Right ventricle myocardium inferior (tissue), 1 donor: ENCODE measurements at places on chromosomes 1 and 21. TPM values are rescaled to one million over a fixed set of nuclear protein-coding genes. Genes with fewer than 3 reads are reported as not detected.

DNA sequence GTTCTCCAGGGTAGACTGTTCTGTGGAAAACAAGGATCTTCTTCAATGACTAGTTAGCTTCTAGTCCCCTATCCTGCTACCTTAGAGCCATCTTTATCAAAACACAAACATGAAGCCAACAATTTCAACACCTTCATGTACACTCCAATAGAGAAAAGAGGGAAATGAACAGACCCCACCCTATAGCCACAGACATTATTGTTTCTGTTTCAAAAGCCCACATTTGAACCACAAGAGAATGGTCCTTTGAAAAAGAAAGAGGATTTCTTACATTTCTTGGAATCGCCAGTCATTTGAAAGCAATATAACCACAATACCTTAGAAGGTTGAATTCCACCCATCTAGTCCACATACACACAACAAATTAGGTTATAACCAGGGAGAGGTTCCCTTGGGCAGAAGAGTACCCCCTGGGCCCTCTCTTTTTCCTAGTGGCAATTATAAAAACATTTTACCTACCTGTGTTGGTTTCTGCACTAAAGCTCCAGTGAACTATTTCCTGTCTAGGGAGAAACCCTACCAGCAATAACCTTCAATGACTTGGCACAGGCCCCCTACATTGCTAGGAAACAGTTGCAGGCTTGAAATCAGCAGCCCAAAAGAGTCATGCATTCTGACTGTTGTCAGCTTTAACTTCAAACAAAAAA, 2.7 kb upstream of the LPGAT1 start:
- DNase-seq = no peak

- DNase-seq = no peak
Measured at GRCh38 chr1:67044631-67045270, 9.2 kb downstream of the SLC35D1 start.

GRCh38 chr1:115457289-115457688, 119.2 kb upstream of the NGF start:
- DNase-seq = no peak

- no peak for DNase-seq
Measured at GRCh38 chr1:9691108-9691445, 39.5 kb downstream of the PIK3CD start.

- DNase-seq = no peak
Measured at GRCh38 chr1:163657719-163658118, 336.0 kb downstream of the NUF2 start.

Gene ASPM
- 0.35 TPM for total RNA-seq

DNA sequence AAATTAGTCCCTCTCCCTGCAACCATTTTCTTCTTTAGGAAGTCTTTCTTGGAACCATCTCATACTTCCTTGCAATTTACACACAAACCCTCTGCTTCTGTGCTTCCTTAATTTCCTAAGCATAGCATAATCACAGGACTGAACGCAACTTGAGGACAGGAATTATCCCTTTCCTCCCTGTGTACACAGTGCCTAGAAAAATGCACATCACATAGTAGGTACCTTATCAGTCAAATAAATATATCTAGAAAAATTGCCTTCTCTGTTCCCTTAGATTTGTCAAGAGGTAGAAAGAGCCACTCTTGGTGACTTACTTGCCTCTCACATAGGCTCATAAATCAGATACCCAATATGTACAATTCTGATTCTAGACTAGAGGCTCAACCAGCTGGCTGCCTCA, 4.9 kb downstream of the ASPM start:
- DNase-seq = no peak

DNA sequence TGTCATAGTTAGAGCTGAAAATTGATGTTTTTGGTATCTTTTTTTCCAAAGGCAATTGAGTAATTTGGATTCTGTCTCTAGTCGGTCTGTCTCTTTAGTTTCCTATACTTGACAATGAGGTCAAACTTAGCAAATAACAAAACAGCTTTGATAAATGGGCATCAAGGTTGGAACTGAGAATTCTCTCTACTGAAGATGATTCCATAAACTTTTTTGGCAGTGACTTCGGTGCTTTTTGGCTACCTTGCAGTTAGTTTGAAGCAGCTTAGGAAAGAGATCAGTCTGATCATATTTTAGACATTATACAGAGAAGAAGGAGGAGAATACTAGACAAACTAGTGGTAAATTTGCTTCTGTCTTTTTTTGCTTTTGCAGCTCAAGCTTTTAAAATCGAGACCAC, 559 bp downstream of the VCAM1 start:
- DNase-seq = no peak

DNA sequence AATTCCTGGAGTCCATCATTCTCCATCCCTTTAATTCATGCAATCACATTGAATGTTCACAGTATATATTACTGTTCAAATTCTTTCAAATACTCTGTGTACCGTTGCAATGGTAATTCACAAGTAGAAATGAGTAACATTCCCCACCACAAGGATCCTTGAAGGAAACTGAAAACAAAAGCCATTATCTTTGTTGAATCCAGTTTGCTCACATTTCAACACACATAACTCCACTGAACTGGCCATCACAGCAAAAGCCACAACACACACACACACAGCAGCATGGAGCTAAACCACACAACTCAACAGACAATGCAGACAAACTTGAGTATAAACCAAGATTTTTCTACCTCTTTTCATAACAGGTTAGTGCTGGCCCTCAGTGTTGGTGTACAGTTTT, 188.3 kb upstream of the GREM2 start:
- DNase-seq = no peak

Gene FAM43B
- total RNA-seq = 4.5 TPM

DNA sequence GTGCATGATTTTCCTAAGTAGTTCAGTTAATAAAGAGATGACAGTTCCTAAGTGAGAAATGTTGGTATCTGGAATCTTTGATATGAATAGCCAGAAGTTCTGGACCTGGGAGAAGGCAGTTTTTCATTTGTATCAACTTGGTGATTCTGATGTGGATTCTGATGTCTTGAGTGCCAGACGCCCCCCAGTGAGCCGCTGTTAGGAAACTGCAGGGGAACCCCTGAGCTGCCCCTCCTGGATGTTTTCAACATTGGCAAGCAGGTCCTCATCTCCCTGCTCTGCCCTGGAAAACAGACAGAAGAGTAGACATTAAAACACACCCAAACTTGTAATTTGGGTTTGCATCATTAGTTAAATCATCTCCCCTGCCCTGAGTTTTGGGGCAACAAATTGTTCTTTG, 7.4 kb downstream of the ETS2 start:
- no peak for DNase-seq

GRCh38 chr21:39362733-39363132, 13.8 kb upstream of the HMGN1 start:
- no peak for DNase-seq

GRCh38 chr1:160657250-160657781, 10.5 kb upstream of the SLAMF1 start:
- no peak for DNase-seq

- DNase-seq = peak; percentile 96
Measured at GRCh38 chr1:248825909-248826760, at the start of gene SH3BP5L. Gene SH3BP5L (minus strand): TSS chr1:248825915. CDS start chr1:248824935, 980 bp downstream.

DNA sequence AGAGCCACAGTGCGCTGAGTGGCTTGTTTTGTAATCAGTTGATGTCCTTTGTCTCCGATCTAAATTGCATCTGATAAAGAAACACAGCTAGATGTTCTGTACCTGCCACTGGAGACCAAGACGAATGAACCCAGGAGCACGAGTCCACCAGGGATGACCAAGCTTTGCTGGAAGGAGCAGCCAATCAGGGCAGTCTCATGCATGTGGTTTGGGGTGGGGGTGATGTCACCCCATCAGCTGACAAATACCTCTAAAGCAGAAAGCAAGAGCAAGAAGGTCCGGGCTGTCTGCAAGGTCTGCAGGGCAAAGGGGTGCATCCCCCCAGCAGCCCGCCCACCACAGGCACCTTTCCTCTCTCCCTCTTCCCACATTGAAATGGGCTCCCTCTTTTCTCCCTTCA, 653.8 kb downstream of the AJAP1 start:
- DNase-seq = no peak

GRCh38 chr1:107830075-107830474, 134.9 kb downstream of the VAV3 start:
- DNase-seq = no peak

- no peak for DNase-seq
Measured at GRCh38 chr1:5911871-5912271, 80.4 kb downstream of the NPHP4 start.

DNA sequence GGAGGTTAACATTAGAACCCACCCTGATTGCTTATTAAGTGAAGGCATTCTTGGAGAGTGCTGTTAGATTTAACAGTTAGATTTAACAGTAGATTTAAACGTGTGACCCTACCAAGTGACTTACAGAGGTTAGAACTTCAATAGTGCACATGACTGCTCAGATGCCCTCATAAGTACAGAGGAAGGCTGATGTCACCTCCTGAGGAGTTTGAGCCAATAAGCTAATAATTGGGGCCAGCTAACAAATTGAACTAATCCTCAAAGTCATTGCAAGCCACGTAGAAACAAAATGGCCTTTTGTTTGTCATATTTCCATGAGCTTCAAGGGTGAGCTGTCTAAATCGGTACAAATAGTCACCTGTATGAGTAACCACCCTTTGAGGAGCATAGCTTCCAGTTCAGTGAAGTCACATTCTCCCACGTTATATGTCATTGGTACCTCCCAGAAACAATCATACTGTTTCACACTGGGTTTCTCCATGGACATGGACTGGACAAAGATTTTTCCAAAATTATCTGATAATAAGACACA, 11.7 kb downstream of the AVPR1B start:
- no peak for DNase-seq

- DNase-seq = no peak
Measured at GRCh38 chr1:211318576-211319280, 7.9 kb upstream of the TRAF5 start.

DNA sequence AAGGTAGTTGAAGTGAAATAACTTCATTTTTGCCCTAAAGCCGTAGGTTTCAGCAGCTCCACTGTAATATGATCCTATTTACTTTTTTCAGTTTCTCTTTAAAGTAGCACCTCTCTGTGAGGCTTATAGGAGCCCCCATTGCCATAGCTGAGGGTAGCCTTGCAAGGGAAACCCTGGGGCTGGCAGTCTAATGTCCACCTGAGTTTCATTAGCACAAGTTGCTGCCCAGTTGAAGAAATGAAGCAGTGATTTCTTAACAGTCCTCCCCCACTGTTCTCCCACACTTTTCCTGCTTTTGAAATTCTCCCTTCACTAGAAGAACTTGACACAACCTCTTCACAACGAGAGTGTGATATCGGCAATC, 1.5 kb downstream of the HMCN1 start:
- DNase-seq = no peak

Gene PIGK
- total RNA-seq = 29.4 TPM

GRCh38 chr1:219223496-219223895, 49.8 kb downstream of the LYPLAL1 start:
- DNase-seq = no peak

GRCh38 chr1:205510308-205510950, 6.0 kb downstream of the CDK18 start:
- DNase-seq = no peak

- no peak for DNase-seq
Measured at GRCh38 chr1:101781201-101781831, 215.4 kb downstream of the OLFM3 start.

Gene CHRM3
- 0.35 TPM for total RNA-seq

DNA sequence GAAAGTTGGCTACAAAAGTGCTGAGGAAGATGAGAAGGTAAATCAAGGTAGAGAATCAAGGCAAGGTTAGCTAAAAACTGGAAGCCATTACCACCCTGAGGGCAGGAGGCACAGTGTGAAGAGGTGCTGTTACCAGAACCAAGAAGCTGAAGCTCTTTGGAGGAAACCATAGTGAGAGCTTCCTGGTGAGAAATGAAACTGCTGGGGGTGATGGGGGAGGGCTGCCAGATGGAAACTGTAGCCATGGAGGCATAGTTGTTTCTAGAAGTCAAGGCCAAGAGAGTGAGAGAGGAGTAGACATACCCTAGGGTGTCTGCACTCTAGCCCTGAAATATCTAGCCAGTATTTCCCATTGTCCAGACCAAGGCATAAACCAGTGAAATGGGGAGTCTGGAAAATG, 28.7 kb downstream of the IFI44 start:
- no peak for DNase-seq

Gene C1orf226
- 4.6 TPM for total RNA-seq

Gene DIO1
- not detected for total RNA-seq

DNA sequence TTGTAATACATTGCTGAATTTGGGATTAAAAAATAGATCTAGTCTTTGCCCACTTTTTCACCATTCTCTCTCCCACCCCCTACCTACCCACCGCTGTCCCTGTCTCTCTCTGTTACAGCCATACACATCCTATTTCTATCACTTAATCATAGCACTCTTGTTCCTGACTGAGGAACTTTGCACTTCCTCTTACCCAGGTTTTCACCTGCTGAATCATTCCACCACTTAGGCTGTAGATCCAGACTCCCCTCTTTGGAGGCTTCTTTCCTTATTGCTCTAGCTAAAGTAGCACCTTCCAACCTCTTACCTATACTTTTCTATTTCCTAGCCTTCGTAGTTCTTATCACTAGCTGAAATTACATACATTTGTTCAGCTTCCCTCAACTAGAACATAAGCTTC, 59.6 kb downstream of the ATP6V1G3 start:
- no peak for DNase-seq

DNA sequence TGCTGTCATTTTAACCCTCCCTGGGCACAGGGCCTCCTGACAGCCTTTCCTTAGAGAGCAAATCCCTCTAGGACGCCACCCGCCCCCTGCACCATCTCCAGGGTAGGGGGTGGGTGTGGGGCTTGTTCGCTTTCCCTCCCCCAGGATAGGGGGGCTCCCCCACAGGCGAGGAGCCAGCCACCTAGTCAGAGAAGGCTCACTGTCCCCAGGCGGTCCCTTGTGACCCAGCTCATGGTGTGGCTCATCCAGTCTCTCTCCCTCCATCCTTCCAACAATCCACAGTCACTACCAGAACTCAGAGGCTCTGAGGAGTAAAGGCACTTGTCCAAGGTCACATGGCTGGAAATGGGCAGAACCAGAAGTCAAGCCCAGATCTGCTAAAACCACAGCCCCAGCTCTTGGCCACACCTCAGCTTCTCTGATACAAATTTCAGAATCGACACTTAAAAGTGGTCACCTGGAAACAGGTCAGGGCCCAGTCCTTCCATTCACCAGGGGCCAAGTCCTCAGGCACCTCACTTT, 89.8 kb downstream of the MRPL37 start:
- no peak for DNase-seq

Gene CLIC6
- total RNA-seq = 6.8 TPM

- peak; percentile 37 for DNase-seq
Measured at GRCh38 chr1:103108376-103109150, at the start of gene COL11A1. Gene COL11A1 (minus strand): TSS chr1:103108522. CDS start chr1:103108178, 344 bp downstream.

DNA sequence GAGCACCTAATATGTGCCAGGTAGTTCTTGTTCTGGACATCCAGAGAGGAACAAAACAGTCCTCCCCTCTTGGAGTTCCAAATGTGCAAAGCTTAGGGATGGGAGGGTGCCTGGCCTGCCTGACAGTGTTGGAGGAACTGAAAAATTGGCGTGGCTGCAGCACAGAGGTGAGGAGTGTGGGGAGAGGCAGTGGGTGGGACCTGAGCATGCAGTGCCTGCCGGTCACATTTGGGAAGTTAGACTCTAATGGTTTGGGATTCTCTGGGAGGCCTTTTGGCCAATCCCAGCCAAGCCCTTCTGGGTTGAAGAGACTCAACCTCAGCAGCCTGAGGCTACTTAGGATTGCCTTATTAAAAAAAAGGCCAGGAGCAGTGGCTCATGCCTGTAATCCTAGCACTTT, 2.3 kb upstream of the TCEA3 start:
- DNase-seq = no peak
